ENCODE measurements at places on chromosomes 3 and 15.

DNA sequence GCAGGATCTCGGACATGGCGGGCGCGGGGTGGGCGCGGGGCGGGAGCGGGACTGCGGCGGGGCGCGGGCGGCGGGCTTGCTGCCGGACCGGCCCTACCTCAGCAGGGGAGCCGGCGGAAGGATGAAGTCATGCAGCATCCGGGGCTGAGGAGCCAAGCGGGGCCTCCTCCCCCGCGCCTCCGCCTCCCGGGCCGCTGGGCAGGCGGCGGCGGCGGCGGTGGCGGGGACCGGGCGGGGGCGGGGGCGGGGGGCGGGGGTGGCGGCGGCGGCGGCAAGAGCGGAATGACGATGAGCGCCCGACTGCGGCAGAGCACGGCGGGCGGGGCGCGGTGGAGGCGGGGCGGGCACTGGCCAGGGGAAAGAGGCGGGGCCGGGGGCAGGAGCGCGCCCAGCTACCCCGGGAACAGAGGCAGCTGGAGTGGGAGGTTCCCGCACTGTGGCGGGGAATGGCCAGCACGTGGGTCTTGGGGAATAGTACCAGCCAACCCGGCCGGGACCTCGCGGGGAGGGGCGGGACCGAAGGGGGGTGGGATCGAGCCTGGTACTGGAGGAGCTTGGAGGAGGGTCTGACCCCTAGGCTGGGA is at the start of gene CAMK2N2:
Gene CAMK2N2 (minus strand): TSS at position 284 of the 584 bp plus-strand sequence. CDS start 268 bp downstream, at position 16.
- peak; percentile 36 for DNase-seq

- no peak for DNase-seq
Measured at GRCh38 chr3:38587548-38588131, 61.8 kb downstream of the SCN5A start.

GRCh38 chr15:39344662-39345141 is 236.2 kb upstream of the THBS1 start:
- no peak for DNase-seq

DNA sequence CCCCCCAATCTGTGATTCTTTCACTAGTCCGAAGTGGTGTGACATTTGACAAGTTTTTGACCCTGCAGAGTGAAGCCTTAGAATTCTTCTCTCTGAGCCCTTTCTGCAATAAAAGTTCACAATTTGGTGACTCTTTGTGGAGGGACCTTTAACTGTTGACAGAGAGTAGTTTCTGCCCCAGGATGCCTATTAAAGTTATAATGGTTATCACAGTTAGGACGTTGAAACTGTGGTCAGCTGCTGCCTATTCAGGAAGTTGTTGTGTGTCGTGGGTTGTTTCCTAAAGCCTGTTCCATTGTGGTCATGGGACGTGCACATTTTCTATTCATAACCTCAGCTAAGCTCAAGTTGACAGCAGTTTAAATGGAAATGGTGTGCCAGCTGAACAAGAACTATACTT is 274.5 kb downstream of the NEK10 start:
- no peak for DNase-seq

GRCh38 chr3:46580675-46581074 is 14.6 kb upstream of the LRRC2 start:
- no peak for DNase-seq

- no peak for DNase-seq
Measured at GRCh38 chr3:100023150-100023549, 91.2 kb downstream of the FILIP1L start.
